ENCODE measurements at places on chromosomes 6 and 20. TPM values are rescaled to one million over a fixed set of nuclear protein-coding genes. Genes with fewer than 3 reads are reported as not detected.

The C20orf141 gene
- not detected for polyA plus RNA-seq

The PFDN6 gene
- 97.8 TPM for polyA plus RNA-seq

The SPTLC3 gene
- not detected for polyA plus RNA-seq

The MAP3K5 gene
- polyA plus RNA-seq: 2.0 TPM

The BPI gene
- not detected for polyA plus RNA-seq

The ZSCAN23 gene
- polyA plus RNA-seq: 14.7 TPM

The MYB gene
- polyA plus RNA-seq: 2.9 TPM

Data from neural cell (in vitro differentiated cells).